ENCODE measurements at places on chromosomes 7 and 10.
A peak's percentile ranks its signal among the peaks of the same experiment; 100 is the strongest.

- no peak for DNase-seq
Measured at GRCh38 chr7:23234569-23235296, 11.8 kb upstream of the GPNMB start.

GRCh38 chr10:70130878-70131559, 1.6 kb downstream of the AIFM2 start:
- no peak for DNase-seq

DNA sequence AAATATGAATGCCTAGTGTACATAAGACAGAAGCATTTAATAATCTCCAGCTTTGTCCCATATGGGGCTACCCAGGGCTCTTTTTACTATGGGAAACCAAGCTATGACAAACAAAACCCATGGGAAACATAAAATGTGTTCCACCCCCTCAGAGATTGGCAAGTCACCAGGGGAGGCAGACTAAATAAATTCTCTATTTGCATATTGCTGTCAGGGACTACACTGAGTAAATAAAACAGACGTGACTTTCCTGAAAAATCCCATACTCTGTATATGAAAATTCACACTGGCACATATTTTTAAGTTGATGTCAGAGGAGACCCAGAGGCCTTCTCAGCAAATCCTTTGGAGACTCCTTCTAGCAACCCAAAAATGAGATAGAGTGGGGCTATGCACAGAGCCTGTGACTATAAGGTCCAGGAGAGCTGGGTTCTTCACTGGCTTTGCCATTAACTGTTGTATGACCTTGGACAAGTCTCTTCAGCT, 44.0 kb upstream of the HPSE2 start:
- peak; percentile 34 for DNase-seq

DNA sequence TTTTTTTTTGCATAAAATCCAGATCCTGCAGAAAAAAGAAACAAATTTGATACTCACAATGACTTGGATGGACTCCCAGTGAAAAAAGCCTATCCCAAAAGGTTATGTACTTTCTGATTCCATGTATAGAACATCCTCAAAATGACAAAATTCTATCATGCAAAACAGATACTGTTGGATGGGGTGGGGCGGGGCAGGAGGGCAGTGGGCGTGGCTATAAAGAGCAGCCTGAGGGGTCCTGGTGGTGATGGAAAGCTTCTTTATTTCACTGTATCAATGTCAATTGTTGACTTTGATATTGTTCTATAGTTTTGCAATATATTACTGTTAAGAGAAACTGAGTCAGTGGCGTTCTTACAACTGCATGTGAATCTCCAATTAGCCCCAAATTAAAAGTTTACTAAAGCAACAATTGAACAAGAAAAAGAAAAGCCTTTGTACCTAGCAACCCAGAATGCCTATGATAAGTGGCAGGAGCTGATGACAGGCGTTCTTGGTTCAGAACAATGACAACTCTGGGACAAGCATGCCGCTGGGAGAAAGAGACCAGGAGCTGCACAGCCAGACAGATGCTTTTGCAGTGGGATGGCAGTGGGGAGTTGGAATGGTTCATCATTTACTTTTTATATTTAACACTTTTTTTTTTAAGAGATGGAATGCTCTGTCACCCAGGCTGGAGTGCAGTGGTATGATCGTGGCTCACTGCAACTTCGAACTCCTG, 101.9 kb downstream of the LHPP start:
- no peak for DNase-seq
